MG63 (cell line): ENCODE measurements at places on chromosomes 7 and 10.

DNA sequence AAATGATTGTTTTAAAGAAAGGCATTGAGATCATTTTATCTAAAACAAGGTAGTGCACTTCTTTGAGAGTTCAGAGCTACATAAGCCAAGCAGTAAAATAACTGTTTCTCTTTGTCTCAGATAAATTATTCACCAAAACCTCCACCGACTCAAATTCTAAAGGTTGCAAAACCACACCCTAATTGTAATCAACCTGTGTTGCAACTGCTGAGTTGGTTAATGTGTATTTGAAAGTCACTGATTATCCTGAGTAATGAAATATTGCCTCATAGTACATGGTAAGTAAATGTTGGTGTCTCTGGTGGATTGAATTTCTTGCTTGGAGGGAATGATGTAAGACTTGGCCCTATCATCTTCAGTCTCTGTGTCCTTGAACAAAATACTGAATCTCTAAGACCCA is 35.9 kb upstream of the CYP2C9 start:
- no peak for DNase-seq

GRCh38 chr10:86366902-86367151 is 232 bp upstream of the GRID1 start:
- no peak for DNase-seq

- no peak for DNase-seq
These were observed 91.6 kb upstream of the GSDME start for GRCh38 chr7:24848878-24849277.

DNA sequence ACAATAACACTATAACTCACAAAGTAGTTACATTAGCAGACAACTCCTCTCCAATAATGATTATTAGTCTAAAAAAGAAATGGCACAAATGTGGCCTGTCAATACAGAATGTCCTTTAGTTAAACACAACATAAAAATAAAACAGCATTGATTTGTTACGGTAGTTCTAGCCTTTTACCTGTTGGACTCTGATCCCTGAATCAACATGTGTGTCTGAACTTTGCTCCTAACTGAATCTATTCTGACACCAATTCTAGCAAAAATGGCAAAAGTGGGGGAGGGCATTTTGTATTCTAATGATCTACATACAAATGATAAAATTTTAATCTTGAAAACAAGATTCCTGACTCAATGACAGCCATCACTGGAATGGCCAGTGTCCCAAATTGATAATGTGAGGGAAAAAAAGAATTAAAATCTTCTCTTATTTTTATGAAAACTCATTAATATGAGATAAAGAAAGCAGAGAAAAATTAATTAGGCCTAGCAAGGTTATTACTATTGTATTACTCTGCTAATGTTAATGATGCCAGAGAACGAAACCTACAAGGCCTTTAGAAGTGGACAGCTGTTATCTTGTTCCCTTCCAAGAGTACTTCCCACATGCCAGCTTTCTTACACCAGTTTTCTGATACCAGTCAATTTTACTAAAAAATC is 30.2 kb downstream of the FRA10AC1 start:
- no peak for DNase-seq

DNA sequence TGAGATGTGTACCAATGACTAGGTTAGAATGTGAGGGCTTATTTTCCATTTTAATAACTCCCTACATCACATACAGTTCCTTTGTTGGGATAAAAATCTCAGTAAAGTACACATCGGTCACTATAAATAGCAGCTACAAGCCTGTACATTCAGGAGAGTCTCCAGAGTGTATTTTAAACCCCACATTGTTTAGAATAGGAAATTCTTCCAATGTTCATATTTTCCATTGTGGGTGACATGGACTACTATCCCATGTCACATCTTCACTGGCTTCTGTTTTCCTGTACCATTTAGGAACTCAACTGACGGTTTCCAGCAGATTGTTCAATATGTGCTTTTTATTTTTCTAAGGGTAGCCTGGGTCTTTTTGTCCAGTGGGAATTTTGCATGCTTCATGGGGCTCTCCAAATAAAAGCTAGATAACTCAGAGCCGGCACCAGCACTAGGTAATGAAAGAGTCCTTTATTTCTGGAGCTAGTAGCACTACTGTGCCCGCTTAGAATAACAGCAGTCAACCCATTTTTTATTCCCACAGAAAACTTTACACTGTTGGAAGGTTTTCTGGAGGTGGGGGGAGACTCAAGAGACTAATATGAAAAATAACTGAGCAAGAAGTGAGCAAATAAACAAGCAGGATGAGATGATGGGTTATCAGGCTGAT is 100.5 kb downstream of the CALD1 start:
- no peak for DNase-seq
